ENCODE measurements at places on chromosomes 2 and 18.

- no peak for DNase-seq
These were observed 162.0 kb downstream of the LTBP1 start for GRCh38 chr2:33108483-33109443.

- DNase-seq, result no peak
These were observed 265.7 kb downstream of the MEIS1 start for GRCh38 chr2:66700677-66701066.

DNA sequence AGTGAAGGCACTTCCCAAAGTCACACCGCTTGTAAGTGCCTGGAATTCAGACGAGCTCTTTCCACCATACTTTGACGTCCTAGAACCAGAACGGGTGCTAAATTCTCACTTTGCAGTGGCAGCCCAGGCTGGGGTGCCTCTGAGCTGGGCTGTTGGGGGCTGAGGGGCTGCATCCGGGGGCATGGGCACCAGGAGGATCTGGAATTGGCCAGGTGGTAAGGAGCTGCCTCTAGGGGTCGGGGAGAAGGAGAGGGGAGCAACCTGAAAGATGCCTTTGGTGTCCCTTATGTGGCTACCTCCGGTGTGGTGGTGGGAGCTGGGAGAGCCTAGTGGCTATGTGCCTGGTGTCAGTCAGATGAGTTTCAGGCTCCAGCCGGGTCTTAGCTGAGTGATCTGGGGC, 7.1 kb downstream of the ATOH8 start:
- DNase-seq, result no peak

DNA sequence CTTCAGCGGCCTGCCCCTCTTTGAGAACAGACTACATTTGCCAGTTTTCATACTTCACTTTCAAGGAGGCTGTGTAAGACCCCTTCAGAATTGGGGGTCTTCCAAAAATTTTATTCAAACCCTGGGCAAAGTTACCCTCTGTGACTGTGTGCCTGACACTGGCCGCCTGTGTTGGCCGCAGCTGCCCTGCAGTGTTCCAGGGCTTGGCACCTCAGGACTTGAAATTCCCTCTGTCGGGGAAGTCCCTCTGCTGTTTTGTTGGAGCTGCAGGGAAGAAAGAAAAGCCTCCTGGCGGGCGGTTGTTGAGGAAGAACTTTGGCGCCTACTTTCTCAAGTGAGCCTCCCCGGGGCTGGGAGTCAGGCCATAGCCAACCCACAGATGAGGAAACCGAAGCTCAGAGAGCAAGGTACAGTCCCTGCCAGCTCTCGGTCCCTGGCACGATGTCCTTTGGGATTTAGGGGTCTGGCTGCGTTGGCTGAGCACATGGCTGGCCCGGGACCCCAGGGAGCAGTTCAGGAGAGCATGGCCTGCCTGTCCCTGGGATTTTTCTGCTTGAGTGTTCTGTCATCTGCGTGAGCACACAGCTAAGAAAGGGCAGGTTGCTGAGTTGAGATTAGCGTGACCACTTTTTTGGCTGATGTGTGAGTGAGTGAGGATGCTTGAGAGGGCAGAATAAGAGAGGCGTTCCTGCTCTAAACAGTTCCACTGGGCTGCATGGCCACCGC, 17.9 kb upstream of the ASB1 start:
- no peak for DNase-seq

- DNase-seq, result no peak
These were observed 96.8 kb downstream of the ST6GAL2 start for GRCh38 chr2:106789185-106789584.

DNA sequence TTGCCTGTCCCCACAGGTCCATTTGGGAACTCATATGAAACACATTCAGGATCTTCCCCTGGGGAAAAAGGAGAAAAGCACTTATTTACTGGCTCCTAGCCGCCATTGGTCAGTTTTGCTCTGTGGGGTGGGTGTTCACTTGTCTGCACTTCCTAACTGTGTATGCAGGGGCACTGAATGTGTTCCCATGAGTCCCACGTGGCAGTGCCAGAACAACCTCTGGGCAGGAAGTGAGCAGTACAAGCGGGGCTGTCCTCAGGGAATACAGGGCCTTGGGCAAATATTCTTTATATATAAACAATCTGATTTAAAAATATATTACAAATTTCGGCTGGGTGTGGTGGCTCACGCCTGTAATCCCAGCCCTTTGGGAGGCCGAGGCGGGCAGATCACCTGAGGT, 21.8 kb upstream of the CTIF start:
- no peak for DNase-seq

DNA sequence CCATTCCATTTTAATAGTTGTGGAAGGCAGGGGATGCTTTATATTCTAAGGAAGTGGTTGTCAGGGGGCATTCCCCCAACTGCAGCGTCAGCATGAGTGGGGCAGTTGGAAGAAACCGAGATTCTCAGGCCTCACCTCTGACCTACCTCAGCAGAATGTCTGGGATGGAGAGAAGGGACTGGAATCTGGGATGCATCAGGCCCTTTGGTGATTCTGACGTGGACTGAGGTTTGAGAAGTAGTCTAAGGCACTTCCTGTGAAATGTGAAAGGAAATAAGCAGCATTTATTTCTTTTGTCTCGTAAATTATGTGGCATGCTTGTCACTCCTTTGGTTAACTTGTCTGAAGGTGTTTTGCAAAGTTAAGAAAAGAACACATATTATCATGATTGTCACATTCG, 540.7 kb upstream of the NETO1 start:
- no peak for DNase-seq

GRCh38 chr18:48842259-48843061, 108.3 kb downstream of the SMAD7 start:
- DNase-seq, result peak; percentile 30

DNA sequence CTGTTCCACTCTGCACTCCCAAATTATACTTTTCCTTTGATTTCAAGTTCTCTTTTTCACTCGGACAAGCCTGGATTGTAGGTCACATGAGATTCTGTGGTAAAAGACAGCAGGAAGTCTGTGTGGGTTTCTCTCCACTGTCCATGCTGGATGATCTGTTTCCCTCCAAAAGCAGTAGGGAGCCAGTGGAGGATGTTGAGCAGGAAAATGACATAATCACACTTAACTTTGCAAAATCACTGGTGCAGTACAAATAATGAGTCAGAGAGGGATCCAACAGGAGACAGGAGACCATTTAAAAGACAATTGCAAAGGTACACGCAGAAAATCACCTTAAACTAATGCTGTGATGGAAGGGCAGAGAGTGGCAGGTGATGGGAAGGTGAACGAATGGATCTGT, 301.3 kb downstream of the ZNF407 start:
- no peak for DNase-seq

- no peak for DNase-seq
These were observed 88.8 kb downstream of the VWA3B start for GRCh38 chr2:98175811-98176210.

DNA sequence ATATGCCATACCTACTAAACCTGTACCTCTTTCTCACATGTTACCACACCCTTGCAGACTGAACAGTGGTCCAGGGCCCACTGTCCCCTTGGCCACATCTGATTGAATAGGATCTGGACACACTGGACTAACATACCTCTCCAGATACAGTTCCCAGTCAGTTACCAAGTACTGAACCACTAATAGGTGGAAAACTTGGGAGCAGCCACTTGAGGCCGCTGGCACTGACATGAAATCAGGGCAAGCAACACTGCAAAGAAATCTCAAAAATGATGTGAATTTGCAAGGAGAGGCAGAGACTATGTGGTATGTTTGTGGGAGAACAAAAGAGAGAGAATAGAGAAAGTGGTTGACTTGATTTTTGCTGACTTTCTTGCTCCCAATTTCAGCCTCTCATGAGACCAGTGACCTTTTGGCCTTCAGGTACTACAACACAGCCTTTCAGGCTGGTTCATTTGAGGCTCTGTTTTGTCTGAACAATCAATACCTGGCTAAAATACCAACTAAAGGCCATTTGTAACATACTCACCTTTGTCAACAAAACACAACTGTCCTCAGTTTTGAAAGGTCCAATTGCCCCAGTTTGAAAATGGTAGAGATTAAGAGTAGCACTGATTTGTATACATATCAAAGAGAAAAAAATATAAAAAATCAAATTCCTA, 7.8 kb downstream of the GRB14 start:
- DNase-seq, result no peak

- no peak for DNase-seq
These were observed 87.6 kb downstream of the TTC27 start for GRCh38 chr2:32715391-32715841.

GRCh38 chr2:206859330-206859739, 80.0 kb upstream of the CPO start:
- no peak for DNase-seq

- DNase-seq, result no peak
These were observed 122.4 kb upstream of the ZNF236 start for GRCh38 chr18:76699923-76700322.

DNA sequence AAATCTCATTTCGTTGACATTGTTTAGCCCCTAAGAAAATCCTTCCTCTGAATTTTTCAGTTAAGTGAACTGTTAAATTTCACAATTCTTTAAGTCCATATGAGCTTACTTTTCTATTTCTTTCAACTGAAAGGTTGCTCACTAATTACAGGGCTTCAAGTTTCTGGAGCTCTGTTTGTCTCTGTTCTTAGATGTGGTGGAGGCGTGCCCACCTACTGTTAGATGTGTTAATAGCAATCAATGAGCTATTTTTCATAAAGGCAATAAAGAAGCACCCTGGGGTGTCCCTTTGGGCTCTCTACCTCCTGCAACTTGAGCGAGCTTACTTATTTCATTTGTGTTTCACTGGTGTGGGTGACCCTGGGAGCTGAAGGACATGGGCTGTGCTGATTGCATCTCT, 25.0 kb downstream of the CREG2 start:
- no peak for DNase-seq

- DNase-seq, result no peak
These were observed 185.0 kb upstream of the RASGRP3 start for GRCh38 chr2:33291278-33292013.

- no peak for DNase-seq
These were observed 159.4 kb upstream of the GCFC2 start for GRCh38 chr2:75870133-75870532.

- no peak for DNase-seq
These were observed 3.5 kb downstream of the RSAD2 start for GRCh38 chr2:6881046-6881445.

DNA sequence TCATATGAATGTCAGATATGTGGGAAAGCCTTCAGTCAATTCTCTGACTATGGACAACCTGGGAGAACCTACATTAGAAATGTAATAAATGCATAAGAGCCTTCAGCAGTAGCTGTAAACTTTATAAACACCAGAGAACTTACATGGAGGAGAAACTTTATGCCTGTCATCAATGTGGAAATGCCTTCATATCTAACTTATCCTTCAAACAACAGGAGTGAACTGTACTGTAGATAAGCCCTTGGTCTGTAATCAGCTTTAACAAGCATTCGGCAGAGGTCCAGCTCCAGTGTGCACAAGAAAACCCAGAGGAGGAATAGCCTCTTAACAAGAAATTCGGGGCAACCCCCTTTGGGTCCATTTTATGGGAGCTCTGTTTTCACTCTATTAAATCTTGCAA, 14.8 kb upstream of the UXS1 start:
- DNase-seq, result no peak

DNA sequence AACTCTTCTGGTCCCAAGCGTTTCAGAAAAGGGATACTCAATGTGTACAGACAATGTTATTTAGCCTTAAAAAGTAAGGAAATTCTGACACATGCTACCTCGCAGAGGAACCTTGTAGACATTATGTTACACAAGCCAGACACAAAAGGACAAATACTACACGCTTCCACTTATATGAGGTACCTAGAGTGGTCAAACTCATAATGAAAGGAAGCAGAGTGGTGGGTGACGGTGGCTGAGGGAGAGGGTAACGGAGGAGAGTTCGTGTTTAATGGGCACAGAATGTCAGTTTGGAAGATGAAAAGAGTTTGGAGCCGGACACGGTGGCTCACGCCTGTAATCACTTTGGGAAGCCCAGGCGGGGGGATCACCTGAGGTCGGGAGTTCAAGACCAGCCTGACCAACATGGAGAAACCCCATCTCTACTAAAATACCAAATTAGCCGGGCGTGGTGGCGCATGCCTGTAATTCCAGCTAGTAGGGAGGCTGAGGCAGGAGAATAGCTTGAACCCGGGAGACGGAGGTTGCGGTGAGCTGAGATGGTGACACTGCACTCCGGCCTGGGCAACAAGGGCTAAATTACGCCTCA, 1.4 kb downstream of the MCM6 start:
- DNase-seq, result no peak

GRCh38 chr2:134161170-134161547, 92.7 kb upstream of the MGAT5 start:
- DNase-seq, result no peak

- no peak for DNase-seq
These were observed 36.5 kb downstream of the GPD2 start for GRCh38 chr2:156472686-156473085.

GRCh38 chr2:163715199-163715598, 20.6 kb downstream of the FIGN start:
- DNase-seq, result no peak

GRCh38 chr2:235371018-235371417, 122.8 kb upstream of the AGAP1 start:
- no peak for DNase-seq

DNA sequence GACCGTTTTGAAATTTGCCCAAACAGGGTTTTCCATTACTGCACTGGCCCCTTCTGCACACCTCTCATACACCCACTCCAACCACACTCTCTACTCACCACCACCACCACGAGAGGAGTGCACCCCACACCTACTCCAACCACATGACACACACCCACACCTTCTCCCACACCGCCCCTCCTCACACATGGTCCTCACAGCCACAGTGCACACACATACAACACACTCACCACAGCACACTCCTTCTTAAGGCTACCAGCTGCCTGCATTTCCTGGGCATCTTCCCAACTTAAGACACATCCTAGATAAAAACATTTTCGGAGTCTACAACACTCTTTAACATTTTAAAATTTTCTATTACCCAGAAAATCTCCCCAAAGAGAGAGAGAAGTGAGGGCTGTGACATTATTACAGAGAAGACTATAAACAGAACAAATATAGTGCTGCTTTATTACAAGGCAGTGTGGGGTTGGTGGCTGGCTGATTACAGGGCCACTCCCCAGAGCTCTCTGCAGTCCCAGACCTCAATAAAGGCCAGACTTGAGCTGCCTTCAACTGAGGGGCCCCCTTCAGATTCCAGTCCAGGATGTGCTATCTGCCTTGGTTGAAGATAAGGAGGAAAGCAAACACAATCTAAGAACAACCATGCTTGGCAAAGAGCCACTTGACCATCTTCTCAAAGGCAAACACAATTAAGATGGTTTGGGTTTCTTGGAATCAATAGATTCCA, 36.1 kb downstream of the NHEJ1 start:
- no peak for DNase-seq

GRCh38 chr18:8947566-8947965, 154.9 kb upstream of the NDUFV2 start:
- no peak for DNase-seq

- DNase-seq, result no peak
These were observed 644 bp downstream of the ONECUT2 start for GRCh38 chr18:57435846-57436190.

DNA sequence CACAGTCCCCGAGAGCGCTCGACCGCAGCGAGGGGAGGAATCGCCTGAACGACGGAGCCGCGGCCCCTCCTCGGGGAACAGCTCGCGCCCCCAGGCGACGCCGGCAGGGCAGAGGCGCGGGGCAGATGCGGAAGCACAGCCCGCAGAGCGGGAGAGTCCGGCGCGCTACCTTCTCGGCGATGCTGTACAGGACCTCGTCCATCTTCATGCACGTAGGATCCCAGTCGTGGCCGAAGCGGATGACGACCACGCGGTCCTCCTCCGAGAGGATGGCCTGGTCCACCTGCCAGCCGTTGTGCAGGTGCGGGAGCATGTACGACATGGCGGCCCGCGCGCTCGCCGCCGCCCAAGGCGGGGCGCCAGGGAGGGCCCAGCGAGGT, 302 bp downstream of the TXNL4A start:
- peak; percentile 26 for DNase-seq
